ENCODE measurements at places on chromosomes 6 and 20. TPM values are rescaled to one million over a fixed set of nuclear protein-coding genes. Genes with fewer than 3 reads are reported as not detected.

Gene C6orf47
- 32.3 TPM for total RNA-seq

Gene NOX3
- not detected for total RNA-seq

Gene SPATS1
- total RNA-seq: not detected

Gene SLC44A4
- total RNA-seq: 332 TPM

Gene GFOD1
- 22.4 TPM for total RNA-seq

Gene ADGRF1
- 1.8 TPM for total RNA-seq

Gene MUC21
- not detected for total RNA-seq

Gene DEFB132
- not detected for total RNA-seq

Gene ADGB
- 2.1 TPM for total RNA-seq

Gene RSPH4A
- total RNA-seq: 0.35 TPM

Gene CTAGE9
- total RNA-seq: not detected

Gene RFX6
- total RNA-seq: 1.6 TPM

Gene SLC26A8
- total RNA-seq: 0.28 TPM

Gene KHDC1
- total RNA-seq: 0.75 TPM

Gene HSPA1L
- total RNA-seq: 1.3 TPM

Gene BNIP5
- total RNA-seq: 12.6 TPM

Gene DYNLRB1
- total RNA-seq: 137 TPM

Gene FITM2
- 12.6 TPM for total RNA-seq

Gene PACRG
- 1.1 TPM for total RNA-seq

Gene BHLHE23
- not detected for total RNA-seq

All from mucosa of descending colon (tissue), 3 donors.